ENCODE measurements at places on chromosomes 16 and 17. TPM values are rescaled to one million over a fixed set of nuclear protein-coding genes. Genes with fewer than 3 reads are reported as not detected.

LRRC37A gene
- total RNA-seq, result 3.7 TPM

ABCA9 gene
- not detected for total RNA-seq

PPP1R1B gene
- 3.5 TPM for total RNA-seq

KCNAB3 gene
- total RNA-seq, result 1.6 TPM

CIITA gene
- total RNA-seq, result 0.79 TPM

NPIPA2 gene
- total RNA-seq, result not detected

TOP3A gene
- total RNA-seq, result 29.1 TPM

PRSS27 gene
- 1.6 TPM for total RNA-seq

MYH2 gene
- not detected for total RNA-seq

ELMO3 gene
- 42.8 TPM for total RNA-seq

HOXB1 gene
- not detected for total RNA-seq
